ENCODE measurements at places on chromosomes 7 and 10. TPM values are rescaled to one million over a fixed set of nuclear protein-coding genes. Genes with fewer than 3 reads are reported as not detected.

- no peak for DNase-seq
- H3K27me3 ChIP-seq: peaks cover 27% of the 10 kb centered on the region
- H3K4me3 ChIP-seq: no peak overlapping the region
- no peaks in the 10 kb centered on the region for H3K4me1 ChIP-seq
Observed at GRCh38 chr10:129929343-129930292, 34.5 kb downstream of the EBF3 start.

GRCh38 chr7:114799628-114800028 is 122.3 kb upstream of the MDFIC start:
- H3K27me3 ChIP-seq: no peaks in the 10 kb centered on the region
- no peaks in the 10 kb centered on the region for H3K4me1 ChIP-seq
- H3K27ac ChIP-seq: no peak overlapping the region
- no peaks in the 10 kb centered on the region for H3K36me3 ChIP-seq

DNA sequence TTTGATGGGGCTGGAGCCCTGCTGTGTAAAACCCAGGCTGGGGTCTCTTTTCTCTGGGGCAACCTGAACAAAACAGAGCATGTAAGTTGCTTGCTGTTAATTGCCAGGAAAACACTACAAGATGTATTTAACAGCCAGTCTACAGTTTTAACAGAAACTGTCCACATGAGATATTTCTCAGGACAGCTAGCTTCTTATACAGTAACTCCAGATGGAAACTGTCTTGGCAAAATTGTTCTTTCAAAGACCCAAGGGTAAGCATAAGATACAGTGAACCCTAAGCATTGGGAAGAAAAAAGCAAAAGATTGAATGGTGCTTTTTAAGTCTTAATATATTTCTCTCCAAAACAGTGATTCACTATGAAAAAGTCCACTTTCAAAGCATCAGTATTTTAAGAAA is 8.1 kb downstream of the FKBP14 start:
- H3K27me3 ChIP-seq: no peaks in the 10 kb centered on the region
- H3K36me3 ChIP-seq: peaks cover 32% of the 10 kb centered on the region
- no peak overlapping the region for H3K4me3 ChIP-seq
- DNase-seq: no peak
- peaks cover 12% of the 10 kb centered on the region for H3K4me1 ChIP-seq

TMEM229A gene
- polyA plus RNA-seq: not detected

GRCh38 chr7:50621206-50621605 is 56.0 kb upstream of the DDC start:
- no peaks in the 10 kb centered on the region for H3K27me3 ChIP-seq
- no peaks in the 10 kb centered on the region for H3K36me3 ChIP-seq
- no peak overlapping the region for H3K27ac ChIP-seq
- no peak for DNase-seq

DNA sequence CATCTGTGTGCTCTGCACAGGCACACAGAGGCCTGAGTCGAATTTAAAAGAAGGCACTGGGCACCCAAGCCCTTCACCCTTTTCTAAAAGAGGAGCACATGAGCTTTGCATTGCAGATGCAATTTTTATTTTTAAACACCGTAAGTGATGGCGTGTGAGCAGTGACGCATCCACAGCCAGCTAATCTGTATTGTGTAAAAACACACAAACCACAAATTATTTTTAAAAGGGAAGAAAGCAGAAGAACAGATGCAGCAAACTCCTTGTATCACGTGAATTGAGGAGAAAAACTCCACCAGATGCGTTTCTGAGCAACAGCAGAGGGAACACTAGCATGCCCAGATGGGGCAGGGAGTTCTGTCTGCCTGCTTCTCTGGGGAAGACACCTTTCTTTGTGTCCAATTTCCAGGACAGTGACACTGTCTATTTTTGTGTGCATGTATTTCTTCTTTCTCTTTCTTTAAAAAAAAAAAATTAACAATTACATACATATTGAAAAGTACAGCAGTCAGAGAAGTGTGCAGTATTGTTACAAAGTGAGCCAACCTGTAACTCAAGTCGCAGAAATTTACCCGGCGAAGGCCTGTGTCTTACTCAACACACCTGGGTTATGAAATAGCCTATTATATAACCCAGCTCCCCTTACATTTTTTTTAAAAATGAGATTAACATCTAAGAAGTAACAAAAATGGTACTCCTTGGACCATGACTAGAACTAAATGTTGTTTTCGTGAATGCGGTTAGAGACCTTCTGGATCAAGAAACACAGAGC is 39.2 kb downstream of the EEPD1 start:
- peaks cover 4% of the 10 kb centered on the region for H3K36me3 ChIP-seq
- H3K4me3 ChIP-seq: no peak overlapping the region
- peaks cover 53% of the 10 kb centered on the region for H3K4me1 ChIP-seq
- H3K27me3 ChIP-seq: no peaks in the 10 kb centered on the region

DNA sequence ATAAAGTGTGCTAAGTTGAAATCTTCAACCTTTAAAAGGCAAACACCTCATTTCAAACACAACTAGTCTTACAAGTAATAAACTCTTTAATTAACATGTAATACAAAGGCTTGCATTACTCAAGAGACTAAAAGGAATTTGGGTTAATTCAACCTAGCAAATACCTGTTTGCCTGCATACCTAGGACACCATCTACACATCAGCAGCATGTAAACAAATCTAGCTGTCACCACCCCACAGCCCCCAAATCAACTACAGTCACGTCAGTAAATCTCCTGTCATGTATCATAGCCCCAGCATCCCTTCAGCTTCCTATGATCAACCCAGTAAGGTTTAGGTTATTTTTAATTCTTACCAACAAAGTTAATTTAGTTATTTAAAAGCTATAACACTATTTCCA is 33.5 kb downstream of the ZNF800 start:
- no peaks in the 10 kb centered on the region for H3K4me1 ChIP-seq
- no peaks in the 10 kb centered on the region for H3K27me3 ChIP-seq
- H3K4me3 ChIP-seq: no peak overlapping the region
- H3K27ac ChIP-seq: no peak overlapping the region
- H3K36me3 ChIP-seq: peaks cover 4% of the 10 kb centered on the region
- DNase-seq: no peak

DNA sequence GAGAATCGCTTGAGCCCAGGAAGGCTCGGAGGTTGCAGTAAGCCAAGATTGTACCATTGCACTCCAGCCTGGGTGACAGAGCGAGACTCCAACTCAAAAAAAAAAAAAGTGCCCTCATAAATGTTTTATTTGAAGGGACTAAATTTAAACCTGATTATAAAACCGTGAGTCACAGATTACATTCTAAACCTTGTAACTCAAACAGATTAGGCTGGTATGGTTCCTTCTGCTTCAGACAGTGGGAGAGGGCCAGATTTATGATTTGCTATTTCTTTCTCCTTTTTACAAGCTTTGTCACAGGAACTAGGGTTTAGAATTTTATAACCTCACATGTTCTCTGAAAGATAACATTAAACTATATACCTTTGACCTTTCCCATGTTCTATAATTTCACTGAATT is 801.2 kb upstream of the ZWINT start:
- no peaks in the 10 kb centered on the region for H3K36me3 ChIP-seq
- H3K4me1 ChIP-seq: no peaks in the 10 kb centered on the region
- H3K27me3 ChIP-seq: no peaks in the 10 kb centered on the region
- H3K4me3 ChIP-seq: no peak overlapping the region

DNA sequence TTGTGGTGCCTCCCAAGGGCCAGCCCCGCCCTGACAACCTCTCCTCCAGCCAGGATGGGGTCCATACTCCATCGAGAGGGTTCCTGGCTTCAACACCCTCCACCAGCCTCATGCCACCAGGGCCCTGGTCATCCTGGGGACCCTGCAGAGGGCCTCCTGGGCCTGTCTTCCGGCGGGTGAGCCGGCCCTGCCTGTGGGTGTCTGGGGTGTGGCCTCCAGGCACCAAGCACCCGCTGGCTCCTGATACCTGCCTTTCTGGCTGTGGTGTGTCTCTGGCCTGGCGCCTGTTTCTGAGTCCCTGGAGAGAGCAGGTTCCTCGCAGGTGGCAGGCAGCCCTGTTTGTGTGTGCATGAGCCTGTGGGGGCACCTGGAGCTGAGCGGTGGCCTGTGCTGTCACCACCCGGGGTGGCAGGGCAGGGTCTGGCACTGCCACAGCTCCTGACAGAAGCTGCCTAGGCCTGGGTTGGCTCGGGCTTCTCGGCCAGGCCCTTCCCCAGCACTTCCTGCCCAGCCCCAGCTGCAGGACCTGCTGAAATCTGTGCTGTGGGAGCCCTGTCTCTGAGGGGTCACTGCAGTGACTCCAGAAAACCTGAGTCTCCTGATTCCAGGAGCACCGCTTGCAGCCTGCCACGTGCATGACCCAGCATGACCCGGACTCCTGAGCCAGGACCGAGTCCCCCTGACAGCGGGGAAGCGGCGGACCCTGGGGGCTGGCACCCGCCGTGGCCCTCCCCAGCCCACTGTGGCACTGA is 18.4 kb downstream of the ADAM8 start:
- H3K27ac ChIP-seq: no peak overlapping the region
- H3K4me1 ChIP-seq: peaks cover 35% of the 10 kb centered on the region
- H3K27me3 ChIP-seq: peaks cover 13% of the 10 kb centered on the region
- H3K4me3 ChIP-seq: peak overlapping the region; percentile 63
- DNase-seq: no peak
- no peaks in the 10 kb centered on the region for H3K36me3 ChIP-seq

- no peak for DNase-seq
- no peak overlapping the region for H3K4me3 ChIP-seq
- H3K36me3 ChIP-seq: no peaks in the 10 kb centered on the region
- H3K27ac ChIP-seq: no peak overlapping the region
- no peaks in the 10 kb centered on the region for H3K27me3 ChIP-seq
- no peaks in the 10 kb centered on the region for H3K4me1 ChIP-seq
Observed at GRCh38 chr10:17076626-17077345, 52.8 kb downstream of the CUBN start.

GRCh38 chr7:11956991-11957390 is 125.0 kb upstream of the THSD7A start:
- no peak overlapping the region for H3K4me3 ChIP-seq
- no peaks in the 10 kb centered on the region for H3K36me3 ChIP-seq
- no peaks in the 10 kb centered on the region for H3K27me3 ChIP-seq
- DNase-seq: no peak
- no peaks in the 10 kb centered on the region for H3K4me1 ChIP-seq

- no peak overlapping the region for H3K4me3 ChIP-seq
- no peaks in the 10 kb centered on the region for H3K4me1 ChIP-seq
- no peak overlapping the region for H3K27ac ChIP-seq
- no peak for DNase-seq
- H3K27me3 ChIP-seq: peaks cover 16% of the 10 kb centered on the region
Observed at GRCh38 chr7:141342621-141343408, 208.4 kb upstream of the AGK start.

VENTX gene
- not detected for polyA plus RNA-seq

ANXA8 gene
- not detected for polyA plus RNA-seq

- DNase-seq: no peak
- no peaks in the 10 kb centered on the region for H3K36me3 ChIP-seq
- no peak overlapping the region for H3K4me3 ChIP-seq
- no peaks in the 10 kb centered on the region for H3K4me1 ChIP-seq
Observed at GRCh38 chr10:114389426-114389825, 14.9 kb downstream of the AFAP1L2 start.

NPFFR1 gene
- not detected for polyA plus RNA-seq

- 0 out of 2 replicates have a peak, but pooled peaks cover 11% of the 10 kb centered on the region for H3K4me1 ChIP-seq
- no peaks in the 10 kb centered on the region for H3K27me3 ChIP-seq
- no peak overlapping the region for H3K4me3 ChIP-seq
- H3K36me3 ChIP-seq: no peaks in the 10 kb centered on the region
- DNase-seq: no peak
Observed at GRCh38 chr10:17235136-17235535, 7.1 kb downstream of the VIM start.

MYOZ1 gene
- polyA plus RNA-seq: not detected

- no peaks in the 10 kb centered on the region for H3K36me3 ChIP-seq
- DNase-seq: no peak
- no peak overlapping the region for H3K27ac ChIP-seq
- peaks cover 2% of the 10 kb centered on the region for H3K27me3 ChIP-seq
Observed at GRCh38 chr7:159218607-159219006, 73.9 kb upstream of the VIPR2 start.

GRCh38 chr7:8938044-8938805 is 504.8 kb downstream of the NXPH1 start:
- H3K27ac ChIP-seq: no peak overlapping the region
- no peak for DNase-seq
- H3K4me1 ChIP-seq: no peaks in the 10 kb centered on the region
- H3K27me3 ChIP-seq: no peaks in the 10 kb centered on the region
- no peaks in the 10 kb centered on the region for H3K36me3 ChIP-seq

DNA sequence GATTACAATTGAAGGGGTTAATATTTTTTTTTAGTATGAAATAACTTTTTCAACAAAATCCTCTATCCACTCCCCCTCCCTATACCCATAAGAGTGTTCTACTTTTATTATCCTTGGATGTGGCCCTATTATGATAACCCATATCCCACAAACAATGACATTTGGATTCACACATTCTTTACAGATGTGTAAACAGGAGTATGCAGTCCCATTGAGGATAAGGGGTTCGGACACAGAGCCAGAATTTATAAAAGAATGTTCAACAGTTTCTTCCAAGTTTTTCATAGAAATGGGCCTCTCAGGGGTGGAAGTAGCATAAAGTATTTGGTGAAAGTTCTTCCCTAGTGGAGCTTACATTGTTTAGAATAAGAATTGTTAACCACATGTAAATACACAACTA is 16.1 kb upstream of the PCLO start:
- no peak overlapping the region for H3K27ac ChIP-seq
- H3K4me1 ChIP-seq: no peaks in the 10 kb centered on the region
- H3K27me3 ChIP-seq: no peaks in the 10 kb centered on the region
- no peak for DNase-seq
- H3K36me3 ChIP-seq: no peaks in the 10 kb centered on the region

DNA sequence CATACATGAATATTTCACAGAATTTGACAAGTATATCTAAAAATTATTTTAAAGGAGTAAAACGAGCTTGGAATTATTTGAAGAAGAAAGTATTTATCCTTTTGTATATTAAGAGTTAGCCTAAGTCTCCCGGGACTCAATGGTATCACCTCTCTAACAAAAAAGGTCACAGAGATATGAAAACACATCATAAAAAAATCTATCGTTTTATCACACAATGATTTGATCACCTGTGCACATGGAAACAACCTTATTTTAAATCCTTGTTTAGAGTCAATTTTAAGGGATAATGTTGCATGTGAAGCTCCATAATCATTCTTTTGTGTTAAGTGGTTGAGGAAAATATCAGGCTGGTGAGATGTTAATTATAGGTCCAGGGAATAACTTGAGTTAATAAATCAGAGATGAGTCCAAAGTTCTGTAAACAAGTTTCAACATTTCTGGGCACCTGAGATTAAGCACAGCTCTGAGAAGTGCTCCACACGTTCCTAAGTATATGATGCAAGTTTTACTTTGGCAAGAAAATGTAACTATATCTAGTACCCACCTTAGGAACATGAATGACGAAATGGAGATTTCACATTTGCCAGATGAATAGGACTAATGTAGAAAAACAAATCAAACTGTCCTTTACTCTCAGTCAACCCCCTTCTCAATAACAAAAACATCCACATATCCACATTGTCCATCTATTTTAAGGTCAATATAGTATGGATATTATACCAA is 148.5 kb upstream of the AKR1E2 start:
- H3K36me3 ChIP-seq: no peaks in the 10 kb centered on the region
- DNase-seq: no peak
- H3K27ac ChIP-seq: no peak overlapping the region

Data from HepG2 (cell line).